ENCODE measurements at places on chromosomes 16 and 17.
A peak's percentile ranks its signal among the peaks of the same experiment; 100 is the strongest.

DNA sequence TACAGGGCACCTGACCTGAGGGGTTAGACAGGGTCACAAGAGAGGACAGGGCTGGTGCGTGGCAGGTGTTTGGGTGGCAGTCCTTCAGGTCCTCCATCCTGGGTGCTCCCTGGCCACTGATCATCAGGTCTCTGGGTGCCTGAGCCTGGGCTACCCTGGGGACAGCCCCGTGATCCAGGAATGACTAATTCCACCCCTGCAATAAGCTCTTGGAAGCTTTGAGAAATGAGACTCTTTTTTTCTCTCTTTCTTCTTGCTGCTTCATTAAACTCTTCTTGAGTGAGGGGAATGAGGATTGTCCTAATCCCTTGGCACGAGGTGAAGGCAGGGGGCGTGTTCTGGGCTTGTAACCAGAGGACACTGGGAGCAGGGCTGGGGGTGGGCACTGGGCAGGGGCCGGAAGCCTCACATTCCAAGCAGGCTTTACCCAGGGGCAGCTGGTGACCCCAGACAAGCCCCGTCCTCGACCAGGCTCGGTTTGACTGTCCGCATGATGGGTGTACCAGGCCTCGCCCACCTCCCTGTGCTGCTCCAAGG lies 21.4 kb upstream of the SPNS2 start:
- no peak for DNase-seq

DNA sequence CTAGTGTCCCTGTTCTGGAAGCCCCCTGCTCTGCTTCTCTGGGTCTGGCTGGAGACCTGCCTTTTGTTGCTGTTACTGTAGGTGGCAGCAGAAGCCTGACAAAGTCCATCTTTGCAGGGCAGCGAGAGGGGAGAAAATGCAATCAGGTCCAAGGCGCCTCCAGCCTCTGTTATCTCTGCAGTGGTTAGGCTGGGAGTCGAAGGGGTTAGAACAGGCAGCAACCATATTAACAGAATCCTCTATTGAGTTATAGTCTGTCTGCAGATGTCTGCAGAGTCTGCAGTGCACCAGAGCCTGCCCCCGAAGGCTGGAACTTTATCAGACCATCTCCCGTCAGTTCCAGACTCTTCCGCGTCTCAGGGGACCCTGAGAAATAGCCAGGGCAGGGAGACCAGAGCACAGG lies 404.9 kb upstream of the EEF2KMT start:
- peak; percentile 1 for DNase-seq

- DNase-seq: peak; percentile 24
Observed at GRCh38 chr17:56499799-56500388, 93.6 kb upstream of the NOG start.

GRCh38 chr17:57898487-57899311 lies 48.9 kb upstream of the MRPS23 start:
- no peak for DNase-seq

- DNase-seq: no peak
Observed at GRCh38 chr17:35627417-35627816, 40.3 kb downstream of the AP2B1 start.

GRCh38 chr16:54783226-54783625 lies 147.4 kb upstream of the IRX5 start:
- DNase-seq: no peak

DNA sequence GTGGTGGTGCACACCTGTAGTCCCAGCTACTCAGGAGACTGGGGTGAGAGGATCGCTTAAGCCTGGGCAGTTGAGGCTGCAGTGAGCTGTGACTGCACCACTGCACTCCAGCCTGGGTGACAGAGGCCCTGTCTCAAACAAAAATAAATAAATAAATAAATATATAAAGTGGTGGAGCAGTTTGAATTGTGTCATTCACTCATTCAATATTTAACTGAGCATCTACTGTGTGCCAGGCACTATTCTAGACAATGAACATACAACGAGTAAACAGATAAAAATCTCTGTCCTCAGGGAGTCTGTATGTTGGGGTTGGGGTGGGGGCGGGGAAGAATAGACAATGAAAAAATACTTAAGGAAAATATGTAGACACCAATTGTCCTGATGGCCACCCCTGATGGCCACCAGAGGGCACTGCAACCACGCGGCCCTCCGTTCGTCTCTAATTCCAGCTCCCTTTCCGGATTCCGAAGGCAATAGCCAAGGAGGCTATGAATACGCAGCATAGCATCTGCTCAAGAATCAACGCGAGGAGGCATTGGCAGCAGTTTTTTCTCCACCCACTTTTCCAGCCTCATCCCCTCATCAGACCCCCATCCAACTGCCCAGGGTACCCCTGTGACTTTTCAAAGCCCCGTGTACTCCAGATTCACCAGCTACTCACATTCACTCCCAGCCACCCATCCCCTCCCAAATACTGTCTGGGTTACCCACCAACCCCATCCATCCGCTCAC lies 21.4 kb downstream of the QPRT start:
- peak; percentile 69 for DNase-seq

- no peak for DNase-seq
Observed at GRCh38 chr17:63841350-63842172, 924 bp downstream of the SMARCD2 start.

- DNase-seq: no peak
Observed at GRCh38 chr17:1559047-1560043, 3.2 kb downstream of the PITPNA start.

GRCh38 chr17:36943250-36944191 lies 5.2 kb upstream of the AATF start:
- DNase-seq: no peak

GRCh38 chr17:58121925-58122324 lies 26.3 kb upstream of the OR4D1 start:
- DNase-seq: no peak

GRCh38 chr16:58042886-58043515 lies 17.4 kb downstream of the MMP15 start:
- DNase-seq: no peak

DNA sequence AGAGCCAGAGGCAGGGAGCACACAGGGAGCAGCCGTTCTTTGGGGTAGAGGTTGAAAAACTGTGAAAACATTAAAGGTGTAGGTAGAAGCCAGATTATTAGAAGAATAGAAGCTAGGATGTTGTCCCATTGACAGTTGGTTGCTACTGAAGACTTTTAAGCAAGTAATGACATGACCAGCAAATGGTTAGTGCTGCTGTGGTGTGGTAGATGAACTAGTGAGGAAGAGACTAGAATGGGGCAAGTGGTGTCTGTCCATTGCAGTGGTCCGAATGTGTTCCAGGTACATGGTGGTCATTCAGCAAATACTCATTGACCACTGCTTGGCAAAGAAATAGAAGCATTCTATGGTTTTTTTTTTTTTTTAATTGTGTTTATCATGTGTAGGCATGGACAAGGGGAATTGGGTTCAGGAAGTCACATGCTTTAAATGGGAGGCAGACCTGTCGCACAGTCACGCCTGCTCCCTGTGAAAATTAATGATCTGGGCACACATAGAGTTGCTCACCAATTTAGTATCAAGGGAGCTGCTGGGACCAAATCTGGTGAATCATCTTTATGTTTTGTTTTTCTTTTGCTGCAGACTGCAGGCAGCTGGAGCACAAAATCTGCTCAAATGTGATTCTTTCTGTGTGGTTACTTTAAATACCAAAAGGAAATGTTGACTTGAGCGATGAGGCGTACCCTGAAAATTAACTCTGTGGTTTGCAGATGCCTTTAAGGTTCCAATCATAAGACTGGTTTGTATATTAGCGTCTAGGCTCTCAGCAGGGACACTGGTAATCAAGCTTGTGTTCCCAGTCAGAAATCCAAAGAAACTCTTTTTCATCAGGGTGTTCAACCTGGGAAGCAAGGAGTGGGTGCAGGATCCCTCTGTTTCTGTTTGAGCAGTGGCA lies 30.7 kb downstream of the YPEL2 start:
- no peak for DNase-seq

- no peak for DNase-seq
Observed at GRCh38 chr17:75271955-75272847, 1.2 kb upstream of the MIF4GD start.

GRCh38 chr16:61263400-61263799 lies 772.8 kb downstream of the CDH8 start:
- DNase-seq: no peak

DNA sequence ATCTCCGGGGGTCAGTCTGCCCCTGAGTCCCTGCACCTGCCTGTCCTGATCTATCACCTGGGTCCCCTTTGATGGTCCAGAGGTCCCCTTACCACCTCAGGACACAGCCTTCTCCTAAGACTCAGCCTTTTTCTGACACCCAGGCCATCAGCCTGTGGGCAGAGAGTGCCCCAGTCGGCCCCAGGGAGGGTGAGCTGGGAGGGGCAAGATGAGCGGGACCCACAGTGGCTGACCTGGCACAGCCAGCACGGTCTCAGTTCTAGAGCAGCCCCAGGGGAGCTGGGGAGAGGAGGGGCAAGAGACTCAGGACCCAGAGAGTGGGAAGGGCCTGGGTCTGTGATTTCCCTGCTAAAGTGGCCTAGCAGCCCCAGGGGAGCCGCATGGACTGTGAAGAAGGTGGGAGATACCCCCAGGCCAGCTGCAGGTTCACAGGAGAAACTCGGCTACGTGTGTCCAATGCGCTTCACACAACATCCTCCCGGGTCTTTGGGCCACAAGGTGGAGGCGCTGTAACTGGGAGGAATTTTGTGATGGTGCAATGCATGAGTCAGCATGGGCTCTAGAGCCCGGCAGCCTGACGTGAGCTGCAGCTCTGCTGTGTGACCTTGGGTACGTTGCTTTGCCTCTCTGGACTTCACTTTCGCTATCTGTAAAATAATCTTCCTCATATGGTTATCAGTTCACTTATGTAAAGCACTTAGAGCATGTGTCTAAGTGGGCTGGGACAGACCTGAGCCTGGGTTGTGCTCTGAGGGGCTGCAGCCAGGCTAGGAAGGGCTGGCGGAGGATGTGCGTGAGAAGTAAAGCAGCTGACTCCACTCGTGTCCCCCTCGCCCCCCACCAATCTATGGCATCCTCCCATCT lies 67.2 kb upstream of the LHX1 start:
- no peak for DNase-seq

DNA sequence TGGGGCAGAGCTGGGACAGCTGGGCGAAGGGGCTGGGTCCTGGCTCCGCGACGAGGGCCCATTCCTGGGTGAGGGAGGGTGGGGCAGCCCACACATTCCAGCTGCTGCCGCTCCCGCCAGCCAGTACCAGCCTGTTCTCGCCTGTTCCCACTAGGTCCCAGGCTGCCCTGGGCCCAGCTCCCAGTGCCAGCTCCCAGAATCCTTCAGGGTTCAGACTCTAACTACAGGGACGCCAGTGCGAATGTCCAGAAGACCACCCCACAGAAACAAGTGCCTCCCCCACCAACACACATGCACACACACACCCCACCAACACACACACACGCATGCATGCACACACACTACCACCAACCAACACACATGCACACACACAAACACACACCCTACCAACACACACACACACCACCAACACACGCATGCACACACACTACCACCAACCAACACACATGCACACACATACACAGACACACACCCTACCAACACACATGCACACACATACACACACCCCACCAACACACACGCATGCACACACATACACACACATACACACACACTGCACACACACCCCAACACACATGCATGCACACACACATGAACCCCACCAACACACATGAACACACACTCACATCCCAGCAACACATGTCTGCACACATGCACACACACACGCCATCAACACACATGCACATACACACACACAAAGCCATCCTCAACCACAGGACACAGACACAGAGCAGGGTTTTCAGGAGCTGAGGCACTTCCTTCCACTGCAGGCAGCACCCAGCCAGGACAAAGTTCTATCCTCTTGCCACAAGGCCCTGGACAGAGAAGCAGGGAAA lies 27.5 kb upstream of the KRT17 start:
- DNase-seq: no peak

DNA sequence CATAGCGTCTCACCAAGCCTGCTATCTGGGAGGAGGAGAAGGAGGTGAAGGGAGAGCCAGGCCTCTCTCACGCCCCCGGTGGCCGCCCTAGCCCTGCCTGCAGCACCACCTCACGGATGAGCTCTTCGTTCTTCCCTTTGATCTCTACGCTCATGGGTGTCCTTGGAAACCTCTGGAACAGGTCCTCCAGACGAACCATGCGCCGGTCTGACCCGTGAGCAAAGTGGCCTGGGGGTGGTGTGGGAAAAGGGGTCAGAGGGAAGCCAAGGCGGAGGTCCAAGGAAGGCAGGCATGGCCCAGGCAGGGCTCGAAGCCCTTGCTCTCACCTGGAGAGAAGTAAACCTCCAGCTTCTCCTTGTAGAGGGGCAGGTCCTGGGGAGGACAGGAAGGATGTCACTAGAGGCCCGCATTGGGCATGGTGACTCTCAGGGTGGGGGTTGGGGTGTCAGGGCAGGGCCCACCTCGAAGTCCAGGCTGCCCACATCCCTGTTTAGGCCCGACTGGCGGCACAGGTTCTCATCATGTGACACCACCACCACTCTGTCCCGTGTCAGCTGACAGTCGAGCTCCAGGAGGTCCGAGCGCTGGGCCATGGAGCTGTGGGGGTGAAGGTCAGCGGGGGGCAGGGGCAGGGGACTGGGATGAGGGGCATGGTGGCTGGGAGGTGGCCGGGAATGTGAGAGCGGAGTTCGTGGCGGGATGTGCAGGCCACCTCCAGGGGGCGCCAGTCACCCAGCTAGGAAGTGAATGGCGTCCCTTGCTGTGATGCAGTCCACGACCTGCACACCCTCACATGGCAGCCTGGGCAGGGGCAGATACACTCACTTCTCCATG lies 923 bp downstream of the GDPD3 start:
- DNase-seq: peak; percentile 74

DNA sequence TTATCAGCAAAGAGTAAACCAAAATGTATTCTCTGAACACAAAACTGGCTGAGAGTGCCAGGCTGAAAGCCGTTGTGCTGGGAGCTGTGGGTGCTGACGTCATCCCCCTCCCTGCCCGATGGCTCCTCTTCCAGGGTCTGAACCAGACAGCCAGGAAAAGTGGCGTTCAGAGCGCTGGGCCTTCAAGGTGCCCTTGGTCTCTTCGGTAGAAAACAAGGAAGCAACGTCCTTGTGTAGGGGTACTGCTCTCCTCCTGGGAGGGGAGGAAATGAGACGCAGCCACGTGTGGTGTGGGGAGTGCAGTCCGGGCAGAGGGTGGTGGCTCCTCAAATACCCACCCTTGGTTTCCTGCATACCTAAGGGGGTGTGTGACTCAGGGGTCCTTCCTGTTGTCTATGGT lies 394.7 kb downstream of the SEC14L1 start:
- DNase-seq: no peak

DNA sequence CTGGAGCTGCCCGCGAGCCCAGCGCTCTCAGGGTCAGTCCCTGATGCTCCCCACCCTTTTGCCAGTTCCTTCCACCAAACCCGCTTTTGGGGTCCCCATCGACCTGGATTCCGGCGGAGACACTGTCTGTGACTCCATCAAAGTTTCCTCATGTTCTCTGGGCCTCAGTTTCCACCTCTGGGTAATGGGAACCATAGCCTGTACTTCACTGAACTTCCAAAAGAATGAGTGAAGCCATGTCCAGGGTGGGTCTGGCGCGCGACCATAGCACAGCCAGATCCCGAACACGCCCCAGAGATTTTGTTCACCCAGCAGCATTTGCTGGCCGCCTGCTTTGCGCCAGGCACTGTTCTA lies 327 bp downstream of the SDR42E2 start:
- no peak for DNase-seq

Data from stimulated activated CD4-positive, alpha-beta T cell treated with anti-CD3 and anti-CD28 coated beads, Interleukin-2, amount 100 ng/mL, for 48 hours (primary cell).